ENCODE measurements at places on chromosomes 12 and 14. TPM values are rescaled to one million over a fixed set of nuclear protein-coding genes. Genes with fewer than 3 reads are reported as not detected.

TAS2R7 gene
- not detected for total RNA-seq

ASCL1 gene
- not detected for total RNA-seq

INHBC gene
- total RNA-seq: not detected

PTGER2 gene
- 1.3 TPM for total RNA-seq

TAS2R42 gene
- total RNA-seq: not detected

OR4E2 gene
- total RNA-seq: not detected

MYF5 gene
- not detected for total RNA-seq

PAPLN gene
- total RNA-seq: 13.2 TPM

DIO3 gene
- not detected for total RNA-seq

ANKRD33 gene
- 1.7 TPM for total RNA-seq

DNA sequence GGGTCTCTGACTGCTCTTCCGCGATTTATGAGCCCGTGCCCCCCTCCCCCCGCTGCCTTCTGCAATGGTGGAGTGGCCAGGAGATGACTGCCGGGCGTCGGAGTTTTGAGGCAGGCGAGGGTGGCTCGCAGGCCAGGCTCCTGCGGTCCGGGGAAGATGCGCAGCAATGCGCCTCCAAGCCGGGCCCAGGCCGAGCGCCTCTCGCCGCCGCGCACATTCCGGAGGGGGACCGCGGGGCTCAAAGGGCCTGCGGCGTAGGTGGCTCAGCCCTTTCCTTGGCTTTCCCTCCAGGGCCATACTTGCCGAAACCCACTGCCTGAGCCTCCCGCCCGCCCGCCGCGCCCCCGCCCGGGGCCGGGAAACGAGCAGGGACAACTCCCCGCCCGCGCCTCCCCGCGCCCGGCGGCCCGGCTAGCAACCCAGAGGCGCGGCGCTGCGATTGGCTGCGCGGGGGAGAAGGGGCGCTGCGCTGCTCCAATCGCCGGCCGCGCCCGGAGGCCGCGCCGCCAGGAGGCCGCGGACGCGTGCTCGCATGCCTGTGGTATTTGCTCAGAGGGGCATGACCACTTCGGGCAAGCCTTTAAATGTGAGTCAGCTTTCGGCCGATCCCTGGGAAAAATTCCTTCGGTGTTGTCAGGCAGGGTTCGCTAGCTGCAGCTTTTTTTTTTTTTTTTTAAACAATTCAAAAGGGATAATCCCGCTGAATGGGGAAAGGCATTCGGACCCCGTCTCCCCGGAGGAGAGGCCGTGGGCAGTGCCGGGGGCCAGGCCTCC lies 157.9 kb upstream of the PARP11 start:
- peak; percentile 97 for DNase-seq

DNA sequence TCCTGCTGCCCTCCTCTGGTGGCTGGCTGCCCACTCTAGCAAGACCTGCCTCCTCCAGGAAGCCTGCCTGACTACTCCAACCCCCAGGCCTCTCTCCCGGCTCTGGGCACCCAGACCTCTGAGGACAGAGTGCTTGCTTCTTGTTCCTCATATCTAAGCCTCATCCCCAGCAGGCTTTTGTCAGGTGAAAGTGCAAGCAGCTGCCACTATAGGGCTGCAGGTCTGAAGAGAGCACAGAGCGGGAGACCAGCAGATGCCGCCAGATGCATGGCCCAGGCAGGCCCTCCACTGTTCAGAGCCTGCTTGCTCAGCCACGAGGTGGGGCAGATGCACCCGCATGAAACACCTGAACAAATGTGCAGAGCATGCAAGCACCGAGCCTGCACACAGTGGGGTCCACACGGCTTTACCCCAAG lies 73.0 kb downstream of the SERPINA3 start:
- peak; percentile 19 for DNase-seq

DNA sequence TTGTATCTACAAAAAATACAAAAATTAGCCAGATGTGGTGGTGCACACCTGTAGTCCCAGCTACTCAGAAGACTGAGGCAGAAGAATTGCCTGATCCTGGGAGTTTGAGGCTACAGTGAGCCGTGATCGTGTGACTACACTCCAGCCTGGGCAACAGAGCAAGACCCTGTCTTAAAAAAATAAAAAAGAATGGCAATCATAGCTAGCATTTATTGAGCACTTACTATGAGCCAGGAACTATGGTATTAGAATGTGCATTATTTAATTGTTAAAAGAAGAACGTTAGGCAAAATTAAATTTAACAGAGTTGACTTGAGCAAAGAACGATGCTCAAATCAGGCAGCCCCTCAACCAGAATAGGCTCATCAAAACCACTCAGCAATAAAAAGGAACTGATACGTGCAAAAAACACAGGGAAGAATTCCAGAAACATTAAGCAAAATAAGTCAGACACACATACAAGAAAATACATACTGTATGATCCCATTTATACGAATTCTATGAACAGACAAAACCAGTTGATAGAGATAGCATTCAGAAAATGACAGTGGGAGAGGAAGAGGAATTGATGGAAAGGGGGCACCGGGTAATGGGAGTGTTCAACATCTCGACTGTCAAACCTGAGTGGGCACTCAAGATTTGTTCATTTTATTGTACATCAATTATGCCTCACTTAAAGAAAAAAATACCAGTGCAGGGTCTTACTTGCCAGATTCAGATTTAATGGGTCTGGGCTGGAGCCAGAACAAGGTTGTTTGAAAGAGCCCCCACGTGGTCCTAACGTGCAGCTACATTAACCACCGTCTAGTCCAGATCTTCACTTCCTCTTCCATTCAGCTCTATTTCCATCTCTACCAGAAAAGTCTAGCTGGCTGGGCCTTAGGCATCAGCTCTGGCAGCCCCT lies 8.0 kb downstream of the SCNN1A start:
- DNase-seq: no peak

DNA sequence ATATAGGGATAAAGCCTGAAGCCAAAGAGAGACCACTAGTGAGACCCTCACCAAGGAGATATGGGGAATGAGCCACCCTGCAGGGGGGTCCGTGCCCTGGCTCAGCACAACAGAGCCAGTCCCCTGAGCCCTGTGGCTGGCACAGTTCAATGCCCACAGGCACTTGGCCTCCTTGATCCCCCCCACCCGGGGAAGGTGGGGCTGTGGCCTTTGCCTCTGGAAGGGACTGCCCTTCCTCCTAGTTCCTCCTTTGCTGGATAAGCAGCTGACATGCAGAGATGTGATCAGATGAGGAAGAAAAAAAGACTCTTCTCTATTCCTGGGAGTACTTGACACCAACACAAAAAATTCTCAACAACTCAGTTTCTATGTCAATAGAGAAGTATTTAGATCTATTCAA lies 19.9 kb downstream of the TTC7B start:
- DNase-seq: no peak

DNA sequence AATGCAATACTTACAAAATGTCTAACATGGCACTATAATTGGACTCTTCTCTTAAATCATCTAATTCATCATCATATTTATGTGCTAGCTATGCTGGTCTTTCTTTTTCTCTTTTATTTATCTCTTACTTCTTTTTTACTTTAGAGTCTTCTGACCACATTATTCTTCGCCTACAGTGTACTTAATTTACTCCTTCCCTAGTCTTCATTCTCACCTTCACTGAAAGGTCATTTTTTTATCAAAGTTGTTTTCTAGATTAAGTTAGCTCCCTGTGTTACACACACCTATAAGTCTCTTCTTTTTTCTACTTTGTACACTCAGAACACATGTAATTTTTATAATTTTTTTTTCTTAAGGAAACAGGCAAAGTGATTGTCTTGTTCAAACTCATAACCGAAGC lies 1351.2 kb downstream of the FSCB start:
- no peak for DNase-seq

DNA sequence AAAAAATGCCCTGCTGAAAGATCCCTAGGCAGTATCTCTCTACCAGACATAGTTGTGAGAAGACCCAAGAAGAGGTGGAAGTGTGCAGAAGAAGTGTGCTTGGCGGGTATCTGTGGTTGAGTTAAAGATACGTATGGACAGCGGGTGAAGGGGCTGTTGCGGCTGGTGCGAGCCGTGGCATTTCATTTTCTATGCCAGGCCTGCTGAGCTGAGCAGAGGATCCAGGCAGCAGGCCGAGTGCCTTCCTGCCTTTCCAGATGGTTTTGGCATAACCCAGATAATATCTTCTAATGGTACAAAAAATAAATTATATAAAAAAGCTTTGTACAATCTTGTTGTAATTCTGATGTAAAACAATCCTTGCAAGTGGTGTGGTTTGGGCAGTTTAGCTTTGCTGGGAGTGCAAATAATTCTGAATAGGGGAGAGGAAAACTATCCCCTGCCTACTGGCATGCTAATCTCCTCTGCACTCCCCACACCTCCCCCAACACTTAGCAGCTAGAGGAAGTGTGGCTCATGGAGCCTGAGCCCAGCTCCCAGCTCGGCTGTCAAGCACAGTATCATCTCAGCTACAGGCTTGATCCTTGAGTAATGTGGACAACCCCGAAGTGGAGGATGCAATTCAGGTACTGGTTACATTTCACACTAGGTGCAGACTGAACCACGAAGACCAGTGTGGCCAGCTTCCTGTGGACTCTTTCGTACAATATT lies 168.9 kb downstream of the VRK1 start:
- peak; percentile 32 for DNase-seq

GRCh38 chr12:101616027-101616494 lies 21.3 kb downstream of the MYBPC1 start:
- DNase-seq: no peak

- DNase-seq: no peak
Measured at GRCh38 chr12:88703790-88704189, 123.5 kb upstream of the KITLG start.

DNA sequence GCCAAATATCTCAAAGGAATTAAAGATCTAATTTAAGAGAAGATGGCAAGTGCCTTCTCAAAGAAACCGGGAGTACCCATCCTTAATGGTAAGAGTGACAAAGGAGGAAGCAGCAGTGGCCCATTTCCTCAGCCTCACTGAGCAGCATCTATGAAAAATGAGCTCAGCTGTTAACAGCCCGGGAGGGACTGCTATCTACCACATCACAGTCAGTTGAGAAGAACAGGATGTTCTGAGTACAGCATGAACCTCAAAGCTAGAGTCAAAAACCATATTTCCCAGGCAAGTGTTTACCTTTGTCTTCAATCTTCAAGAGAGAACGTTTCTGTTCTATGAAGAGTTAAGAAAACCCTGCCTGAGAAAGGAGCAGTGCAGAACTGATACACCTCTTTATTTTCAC lies 115.0 kb downstream of the BTG1 start:
- no peak for DNase-seq

DNA sequence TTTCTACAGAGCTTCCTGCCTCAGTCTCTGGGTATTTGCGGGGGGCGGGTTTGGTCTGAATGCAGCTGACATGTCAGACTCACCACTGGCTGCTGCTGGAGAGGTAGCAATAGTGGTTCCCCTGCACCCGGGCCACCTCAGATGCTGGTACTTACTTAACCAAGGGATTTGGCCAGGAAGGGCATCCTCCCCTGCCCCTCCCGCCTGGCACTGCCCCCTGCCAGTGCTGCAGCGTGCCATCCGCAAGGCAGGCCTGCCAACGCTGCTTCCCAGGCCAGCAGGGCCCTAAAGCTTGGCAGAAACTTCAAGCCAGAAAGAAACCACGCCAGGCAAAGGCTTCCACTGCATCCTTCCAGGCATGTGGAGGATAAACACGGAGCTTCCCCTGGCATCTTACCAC lies 22.1 kb downstream of the RAB35 start:
- DNase-seq: no peak

DNA sequence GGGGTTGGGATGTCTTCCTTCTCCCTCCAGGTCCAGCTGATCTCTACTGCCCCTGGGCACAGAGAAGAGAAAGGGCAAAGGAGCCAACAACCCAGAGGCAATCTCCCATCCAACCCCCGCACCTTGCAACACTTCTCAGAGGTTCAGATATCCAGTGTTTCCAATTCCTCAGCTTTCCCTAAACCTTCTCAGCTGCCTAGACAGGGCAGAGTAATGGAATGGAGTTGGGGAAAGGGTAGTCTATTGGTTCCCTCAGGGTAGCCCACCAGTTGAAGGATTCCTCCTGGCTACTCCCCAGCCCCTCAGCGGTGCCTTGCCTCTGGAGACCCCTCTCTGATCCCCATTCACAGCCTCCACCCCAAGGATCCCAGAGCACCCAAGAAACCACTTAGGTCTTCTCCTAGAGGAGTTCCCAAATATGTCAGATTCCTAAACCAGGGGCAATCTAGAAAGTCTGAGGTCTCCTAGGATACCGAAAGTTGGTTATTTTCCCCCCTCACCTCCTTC lies 537 bp downstream of the NFE2 start:
- no peak for DNase-seq
